ENCODE measurements at places on chromosomes 5 and 9.

DNA sequence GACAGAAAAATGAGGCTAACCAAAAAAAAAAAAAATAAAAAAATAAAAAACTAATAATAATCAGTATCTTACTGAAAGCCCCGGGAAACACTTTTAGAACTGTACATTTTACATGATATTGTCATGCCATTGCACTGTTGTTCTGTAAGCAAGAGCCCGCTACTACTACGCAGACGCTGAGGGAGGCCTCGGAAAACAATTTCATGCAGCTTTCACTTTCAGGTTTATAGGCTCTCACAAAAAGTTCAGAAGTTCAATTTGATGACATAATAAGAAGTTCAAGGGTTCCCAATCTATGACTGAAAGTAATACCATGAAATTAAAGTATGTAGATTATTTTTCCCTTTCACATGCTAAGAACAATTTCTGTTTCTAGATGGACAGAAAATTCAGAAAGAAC lies 318.3 kb upstream of the ITGA1 start:
- DNase-seq, result no peak

- no peak for DNase-seq
These were observed 10.8 kb upstream of the FER start for GRCh38 chr5:108736855-108737254.

GRCh38 chr5:109923205-109923604 lies 233.5 kb downstream of the MAN2A1 start:
- DNase-seq, result no peak

DNA sequence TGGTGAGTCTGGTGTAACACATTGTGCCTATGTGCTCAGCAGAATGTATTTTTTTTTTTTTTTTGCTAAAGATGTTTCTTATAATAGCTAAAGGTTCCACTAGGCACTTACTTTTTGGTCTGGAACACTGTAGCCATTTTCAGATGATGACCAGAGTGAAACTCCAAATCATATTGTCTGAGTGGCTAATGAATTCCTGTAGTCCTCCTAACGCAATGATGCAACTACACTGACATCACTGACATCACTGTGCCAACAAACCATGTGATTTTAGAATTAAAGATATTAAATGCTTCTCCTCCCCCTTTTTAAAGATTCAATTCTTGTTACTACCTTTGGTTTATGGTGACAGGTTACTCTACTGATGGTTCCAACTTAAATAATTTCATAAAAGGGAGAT lies 28.8 kb downstream of the JAKMIP2 start:
- no peak for DNase-seq

- peak; percentile 6 for DNase-seq
These were observed 816 bp downstream of the RBM18 start for GRCh38 chr9:122263699-122264349.

GRCh38 chr9:117687532-117687931 lies 16.7 kb upstream of the TLR4 start:
- DNase-seq, result no peak

DNA sequence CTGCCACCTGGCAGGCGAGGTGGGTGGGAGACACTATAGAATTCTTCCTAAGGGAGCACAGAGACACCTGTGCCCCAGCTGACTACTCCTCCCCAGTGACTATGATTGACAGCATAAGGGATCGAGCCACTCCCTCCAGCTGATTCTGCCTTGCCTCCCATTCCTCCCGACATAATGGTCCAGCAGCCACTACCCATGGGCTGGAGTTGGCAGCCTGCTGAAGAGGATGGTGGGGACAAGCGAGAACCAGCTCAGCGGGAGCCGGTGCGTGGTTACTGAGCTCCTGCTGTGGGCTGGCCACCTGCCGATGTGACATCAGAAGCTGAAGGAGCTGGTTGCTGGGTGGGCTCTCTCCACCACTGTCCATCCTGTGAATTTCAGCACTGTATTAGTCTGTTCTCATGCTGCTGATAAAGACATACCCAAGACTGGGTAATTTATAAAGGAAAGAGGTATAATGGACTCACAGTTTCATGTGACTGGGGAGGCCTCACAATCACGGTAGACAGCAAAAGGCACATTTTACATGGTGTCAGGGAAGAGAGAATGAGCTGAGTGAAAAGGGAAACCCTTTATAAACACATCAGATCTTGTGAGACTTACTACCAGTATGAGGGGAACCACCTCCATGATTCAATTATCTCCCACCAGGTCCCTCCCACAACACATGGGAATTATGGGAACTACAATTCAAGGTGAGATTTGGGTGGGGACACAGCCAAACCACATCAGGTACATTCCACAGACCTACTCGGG lies 12.1 kb upstream of the NCS1 start:
- no peak for DNase-seq

DNA sequence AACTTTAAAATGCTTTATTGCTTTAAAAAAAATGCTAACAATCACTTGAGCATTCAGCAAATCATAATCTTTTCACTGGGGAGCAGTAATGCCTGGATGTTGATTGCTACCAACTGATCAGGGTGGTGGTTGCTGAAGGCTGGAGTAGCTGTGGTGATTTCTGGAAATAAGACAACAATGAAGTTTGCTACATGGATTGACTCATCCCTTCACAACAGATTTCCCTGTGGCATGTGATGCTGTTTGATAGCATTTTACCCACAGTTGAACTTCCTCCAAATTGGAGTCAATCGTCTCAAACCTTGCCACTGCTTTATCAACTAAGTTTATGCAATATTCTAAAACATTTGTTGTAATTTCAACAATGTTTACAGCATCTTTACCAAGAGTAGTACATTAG lies 83.3 kb downstream of the MLLT3 start:
- no peak for DNase-seq

DNA sequence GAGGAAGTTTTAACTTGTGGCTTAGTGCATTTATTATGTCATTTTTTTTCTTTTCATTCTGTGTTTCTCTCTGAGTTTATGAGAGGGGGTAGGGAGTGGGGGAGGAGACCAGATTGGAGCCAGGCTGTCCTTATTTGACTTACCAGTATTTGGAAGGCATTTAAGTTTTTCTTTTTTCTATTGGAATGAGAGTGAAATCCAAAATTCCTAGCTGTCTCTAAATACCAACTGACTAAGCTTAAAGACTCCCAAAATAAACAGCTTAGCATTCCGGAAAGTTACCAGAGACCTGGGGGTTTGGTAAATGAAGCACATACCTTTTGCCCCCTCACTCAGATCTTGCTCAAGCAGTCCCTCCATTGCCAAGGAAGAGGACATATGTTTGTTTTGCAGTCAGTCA lies 581.9 kb upstream of the BRINP1 start:
- DNase-seq, result no peak

- DNase-seq, result no peak
These were observed 233.6 kb downstream of the MAST4 start for GRCh38 chr5:66829826-66830225.

DNA sequence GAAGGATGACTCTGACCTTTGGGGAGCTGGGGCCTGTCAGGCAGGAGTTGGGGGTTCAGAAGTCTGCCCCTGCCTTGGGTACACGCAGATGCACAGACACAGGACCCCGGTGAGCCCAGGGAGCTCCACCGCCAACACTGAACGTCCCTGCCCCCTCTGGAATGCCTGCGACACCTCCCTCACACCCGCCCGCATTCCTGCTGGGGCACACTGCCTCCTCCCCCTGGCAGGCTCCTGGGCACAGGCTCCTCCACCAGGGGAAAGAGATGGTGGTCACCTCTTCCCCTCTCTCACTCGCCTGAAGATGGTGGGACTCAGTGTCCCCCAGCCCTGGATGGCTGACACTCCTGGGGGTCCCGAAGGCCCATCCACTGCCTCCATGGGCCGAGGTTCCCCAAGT lies 12.0 kb downstream of the CRB2 start:
- no peak for DNase-seq

GRCh38 chr5:101877451-101877850 lies 418.6 kb downstream of the SLCO4C1 start:
- peak; percentile 28 for DNase-seq

- no peak for DNase-seq
These were observed 131.0 kb upstream of the ASTN2 start for GRCh38 chr9:117545846-117546245.

- DNase-seq, result no peak
These were observed 111.7 kb upstream of the PCAT7 start for GRCh38 chr9:94443032-94443722.
